ENCODE measurements at places on chromosomes 6 and 20. TPM values are rescaled to one million over a fixed set of nuclear protein-coding genes. Genes with fewer than 3 reads are reported as not detected.

The KATNA1 gene
- total RNA-seq, result 36.1 TPM

GRCh38 chr20:14712302-14712739 lies 374.9 kb upstream of the FLRT3 start:
- no peak for DNase-seq

DNA sequence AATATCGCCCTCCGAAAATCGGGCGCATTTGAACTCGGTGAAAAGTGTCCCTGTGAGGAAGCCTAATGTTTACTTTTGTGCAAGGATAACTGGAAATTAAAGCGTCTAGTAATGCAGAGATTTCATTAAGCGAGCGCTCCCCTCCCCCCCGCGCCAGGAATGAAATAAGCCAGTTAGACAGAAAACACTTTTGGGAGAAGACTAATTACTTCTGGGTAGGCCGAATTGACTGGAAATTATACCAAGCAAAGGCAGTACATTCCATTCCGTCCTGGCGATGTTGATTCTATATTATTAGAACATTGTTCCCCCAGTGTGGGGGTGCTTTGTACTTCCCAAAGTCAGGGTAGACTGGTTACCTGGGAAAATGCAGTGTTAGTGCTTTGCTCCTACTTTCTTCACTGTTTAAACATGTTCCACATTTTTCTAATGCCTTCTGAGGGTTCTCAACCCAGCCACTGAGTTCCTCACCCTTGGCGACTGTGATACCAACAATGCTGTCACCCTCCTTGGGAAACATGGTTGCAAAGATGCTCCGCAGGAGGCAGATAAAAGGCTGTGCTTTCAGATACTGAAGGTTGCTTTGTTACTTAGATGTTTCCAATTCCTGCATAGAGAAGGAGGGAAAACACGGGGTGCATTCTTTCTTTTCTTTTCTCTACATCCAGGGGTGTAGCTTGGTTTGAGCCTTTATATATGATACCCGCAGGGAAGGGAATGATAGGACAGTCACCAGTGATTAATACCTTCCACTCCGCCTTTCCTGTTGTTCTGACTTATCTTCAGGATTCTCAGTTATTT lies 2.6 kb downstream of the GJA1 start:
- peak; percentile 52 for DNase-seq

GRCh38 chr6:169837529-169838250 lies 86.3 kb downstream of the ERMARD start:
- no peak for DNase-seq

DNA sequence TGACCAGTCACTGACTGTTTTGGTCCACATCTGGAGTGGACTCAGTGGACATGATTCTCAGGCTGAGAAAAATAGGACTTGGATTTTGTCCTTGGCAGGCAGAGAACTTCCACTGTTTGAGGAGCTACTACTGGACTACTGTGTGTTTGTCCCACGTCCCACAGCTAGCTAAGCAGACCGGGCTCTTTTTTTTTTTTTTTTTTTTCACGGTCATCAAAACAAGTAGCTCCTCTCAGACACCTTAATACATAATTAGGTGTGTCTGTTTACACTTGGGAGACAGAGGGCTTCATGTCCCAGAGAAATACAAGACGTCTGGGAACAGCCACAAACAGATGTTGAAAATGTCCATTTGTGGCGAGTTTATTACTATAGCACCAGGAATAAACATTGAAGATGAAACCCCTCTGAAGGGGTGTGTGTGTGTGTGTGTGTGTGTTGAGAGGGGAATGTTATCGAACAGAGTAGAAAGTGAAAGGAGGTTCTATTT lies 155.0 kb upstream of the SUPT3H start:
- DNase-seq, result no peak

- DNase-seq, result no peak
Observed at GRCh38 chr20:8545212-8545611, 413.1 kb downstream of the PLCB1 start.

The HSPA1L gene
- 1.8 TPM for total RNA-seq

DNA sequence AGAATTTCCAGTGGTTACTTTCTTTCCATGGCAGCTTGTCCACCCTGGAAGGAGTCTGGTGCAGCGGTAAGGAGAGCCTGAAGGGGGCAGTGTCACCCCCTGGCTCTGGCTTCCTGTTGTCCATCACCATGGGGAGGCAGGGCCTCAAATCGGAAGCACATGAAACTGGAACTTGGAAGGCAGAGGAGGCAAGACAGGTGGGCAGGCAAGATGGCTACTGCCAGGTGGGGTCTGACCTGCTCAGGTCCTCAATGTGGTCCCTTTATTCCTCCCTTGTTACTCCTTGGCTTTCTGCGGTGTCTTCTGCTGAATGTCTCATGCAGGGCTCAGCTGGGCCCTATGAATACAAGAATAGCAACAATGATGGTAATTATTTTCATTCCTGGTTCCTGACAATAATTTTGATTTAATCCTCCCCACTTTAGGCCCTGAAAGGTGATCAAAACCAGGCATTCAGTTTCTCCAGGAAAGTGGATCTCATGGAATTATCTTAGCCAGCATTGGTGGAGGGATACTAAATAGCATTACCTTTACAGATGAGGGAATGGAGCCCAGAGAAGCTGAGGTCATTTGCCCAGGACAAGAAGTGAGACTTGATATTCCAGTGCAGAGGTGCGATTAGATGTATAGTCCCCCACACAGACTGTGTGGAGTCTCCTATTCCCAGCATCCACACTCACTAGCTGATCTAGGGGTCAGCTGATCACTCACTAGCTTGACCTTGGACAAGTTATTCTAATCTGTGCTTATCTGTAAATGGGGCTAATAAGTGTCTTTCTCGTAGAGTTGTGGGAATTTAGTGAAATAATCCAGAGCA lies 17.6 kb upstream of the SNAI1 start:
- DNase-seq, result no peak

GRCh38 chr20:25147716-25148115 lies 47.8 kb upstream of the ENTPD6 start:
- DNase-seq, result no peak

DNA sequence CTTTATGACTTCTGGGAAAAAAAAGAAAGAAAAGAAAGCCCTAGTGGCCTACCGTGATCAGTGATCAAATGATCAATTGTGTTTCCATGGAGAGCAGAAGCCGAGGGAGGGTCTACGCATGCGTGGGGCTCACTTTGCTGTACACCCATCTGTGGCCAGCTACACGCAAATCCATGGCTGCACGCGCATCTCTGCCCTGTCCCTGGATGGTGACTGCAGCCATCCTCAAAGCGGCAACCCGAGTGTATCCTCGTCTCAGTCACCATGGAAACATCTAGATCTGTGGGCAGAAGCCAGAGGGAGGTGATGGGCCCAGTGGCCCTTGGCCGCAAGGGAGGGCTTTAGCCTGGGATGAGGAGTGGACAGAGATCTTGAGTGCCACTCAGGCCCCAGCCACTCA lies 785 bp upstream of the ULBP3 start:
- no peak for DNase-seq

- DNase-seq, result peak; percentile 44
Observed at GRCh38 chr6:111804627-111805235, 68.5 kb downstream of the FYN start.

GRCh38 chr6:138719011-138719635 lies 54.4 kb upstream of the CCDC28A start:
- no peak for DNase-seq

The MMP24 gene
- 10.5 TPM for total RNA-seq

- no peak for DNase-seq
Observed at GRCh38 chr6:109013656-109014305, 80.9 kb downstream of the SESN1 start.

GRCh38 chr6:90803956-90804355 lies 217.1 kb upstream of the MAP3K7 start:
- no peak for DNase-seq

DNA sequence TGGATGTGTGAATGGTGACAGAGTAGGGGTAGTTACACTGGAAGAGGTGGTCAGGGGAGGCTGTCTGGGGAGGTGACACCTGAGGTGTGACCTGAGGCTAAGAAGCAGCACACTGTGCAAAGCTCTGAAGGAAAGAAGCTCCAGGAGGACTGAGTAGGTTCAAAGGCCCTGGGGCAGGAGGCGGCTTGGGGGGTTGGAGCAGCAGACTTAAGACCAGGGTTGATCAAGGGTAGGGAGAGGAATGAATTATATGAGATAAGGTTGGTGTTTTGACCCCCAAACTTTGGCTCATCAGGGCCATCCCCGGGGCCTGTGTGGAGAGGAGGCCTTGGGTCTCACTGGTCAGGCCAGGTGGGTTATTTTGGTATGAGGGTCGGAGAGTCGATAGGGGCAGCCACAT lies 166.1 kb downstream of the GRM4 start:
- DNase-seq, result no peak
